ENCODE measurements at places on chromosomes 13 and 19.

- peak; percentile 11 for DNase-seq
These were observed 26.8 kb upstream of the MED4 start for GRCh38 chr13:48121733-48122132.

GRCh38 chr13:77372275-77372674 is 45.4 kb upstream of the MYCBP2 start:
- peak; percentile 50 for DNase-seq

GRCh38 chr13:104785952-104786351 is 1719.7 kb upstream of the SLC10A2 start:
- DNase-seq = peak; percentile 16

DNA sequence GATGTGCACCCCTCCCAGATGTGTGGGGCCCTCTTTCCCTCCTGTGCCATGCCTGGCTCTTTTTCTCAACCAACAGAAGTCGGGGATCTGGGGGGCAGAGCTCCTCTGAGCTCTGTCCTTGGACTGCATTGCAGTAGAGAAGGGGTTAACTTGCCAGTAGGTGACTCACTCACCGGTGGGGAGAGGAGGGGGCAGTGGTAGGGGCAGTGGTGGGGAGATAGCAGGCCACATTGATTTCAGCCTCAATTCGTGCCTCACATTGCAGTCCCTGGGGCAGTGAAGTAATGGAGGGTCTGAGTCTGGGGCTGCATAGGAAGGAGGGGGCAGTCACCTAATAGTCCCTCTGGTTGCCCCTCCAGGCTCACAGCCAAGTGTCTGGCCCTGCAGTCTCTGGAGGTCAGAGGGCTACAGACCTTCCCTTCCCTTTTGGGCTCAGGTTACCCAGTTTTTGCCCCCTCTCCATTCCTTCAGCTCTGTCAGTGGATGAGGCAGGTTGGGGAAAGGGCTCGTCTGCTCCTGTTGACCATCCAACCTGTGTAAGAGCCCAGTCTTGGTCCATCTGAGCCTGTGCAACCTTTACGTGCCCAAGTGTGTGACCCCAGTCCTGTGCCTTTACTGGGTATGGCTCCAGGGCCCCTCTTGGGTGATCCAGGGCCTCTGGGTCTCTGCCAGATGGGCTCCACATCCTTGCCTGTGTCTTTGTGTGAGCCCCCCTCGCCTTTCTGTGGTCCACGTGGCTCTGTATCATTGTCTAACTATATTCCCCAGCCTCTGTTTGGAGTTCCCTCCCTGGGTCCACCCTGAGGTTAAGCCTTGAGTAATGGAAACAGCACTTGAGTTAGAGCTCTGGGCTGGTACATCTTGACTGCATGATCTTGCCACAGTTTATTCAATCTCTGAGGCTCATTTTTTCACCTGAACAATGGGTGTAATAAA is 13.0 kb downstream of the CIC start:
- DNase-seq = peak; percentile 66

DNA sequence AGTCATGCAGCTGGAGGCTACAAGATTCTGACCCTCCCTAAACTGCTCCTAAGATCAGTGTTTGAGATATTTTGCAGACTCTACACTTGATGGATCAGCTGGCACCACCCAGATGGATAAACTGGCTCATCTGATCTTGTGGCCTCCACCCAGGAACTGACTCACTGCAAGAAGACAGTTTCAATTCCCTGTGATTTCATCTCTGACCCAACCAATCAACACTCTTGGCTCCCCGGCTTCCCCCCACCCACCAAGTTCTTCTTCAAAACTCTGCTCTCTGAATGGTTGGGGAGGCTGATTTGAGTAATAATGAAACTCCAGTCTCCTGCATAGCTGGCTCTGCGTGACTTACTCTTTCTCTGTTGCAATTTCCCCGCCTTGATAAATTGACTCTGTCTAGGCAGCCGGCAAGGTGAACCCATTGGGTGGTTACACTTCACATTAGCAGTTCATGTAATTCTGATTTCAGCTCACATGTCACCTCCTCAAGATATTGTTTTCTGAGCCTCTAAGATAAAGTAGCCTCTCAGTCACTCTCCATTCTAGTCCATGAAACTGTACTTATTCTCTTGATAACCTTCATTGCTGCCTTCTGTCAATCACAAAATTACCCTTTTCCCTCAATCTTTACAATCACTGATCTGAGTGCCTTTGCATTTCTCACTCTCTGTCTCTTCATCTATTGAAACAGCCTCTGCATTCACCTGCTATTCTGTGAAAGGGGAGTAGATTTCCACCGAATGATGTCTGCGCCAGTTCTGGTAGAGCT is 9.9 kb upstream of the FPR3 start:
- peak; percentile 99 for DNase-seq

- DNase-seq = no peak
These were observed 27.4 kb upstream of the PSPC1 start for GRCh38 chr13:19810151-19810550.

GRCh38 chr19:1357531-1358109 is 26.1 kb upstream of the NDUFS7 start:
- no peak for DNase-seq

DNA sequence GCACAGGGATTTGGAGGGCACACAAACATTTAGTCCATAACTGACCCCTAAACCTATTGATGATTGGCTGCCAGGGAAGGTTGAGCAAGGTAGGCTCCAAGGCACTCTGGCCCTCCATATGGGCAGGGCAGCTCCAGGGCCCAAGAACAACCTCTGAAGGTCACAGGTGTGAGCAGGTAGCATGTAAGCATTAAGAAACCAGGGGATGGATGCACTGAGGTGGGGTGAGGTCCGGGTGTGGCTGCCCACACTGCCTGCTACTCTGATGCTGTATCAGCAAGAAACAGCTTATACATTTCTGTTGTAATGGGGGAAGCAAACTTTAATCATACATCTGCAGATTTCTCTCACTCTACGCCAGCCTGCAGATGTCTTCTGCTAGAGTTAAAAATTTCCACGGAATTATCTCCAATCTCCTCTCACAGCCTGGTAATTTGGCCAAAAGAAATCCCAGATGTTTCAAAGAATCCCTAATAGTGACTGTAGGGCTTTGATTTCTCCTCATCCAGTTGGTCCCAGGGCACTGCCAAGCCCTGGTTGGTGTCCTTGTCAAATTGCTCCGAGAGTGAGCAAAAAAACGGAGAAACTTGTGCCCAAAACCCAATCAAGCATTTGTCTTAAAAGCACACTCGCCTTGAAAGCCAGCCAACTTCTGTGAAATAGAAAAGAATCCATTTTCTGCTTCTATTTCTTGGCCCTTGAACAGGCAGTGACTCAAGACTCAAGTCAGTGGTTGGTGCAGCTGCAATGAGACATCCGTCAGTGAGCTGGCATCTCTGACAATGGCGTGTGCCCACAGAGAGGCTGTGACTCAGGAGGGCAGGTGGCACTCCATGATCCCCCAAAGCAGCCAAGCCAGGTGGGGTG is 72.5 kb upstream of the MRI1 start:
- no peak for DNase-seq

DNA sequence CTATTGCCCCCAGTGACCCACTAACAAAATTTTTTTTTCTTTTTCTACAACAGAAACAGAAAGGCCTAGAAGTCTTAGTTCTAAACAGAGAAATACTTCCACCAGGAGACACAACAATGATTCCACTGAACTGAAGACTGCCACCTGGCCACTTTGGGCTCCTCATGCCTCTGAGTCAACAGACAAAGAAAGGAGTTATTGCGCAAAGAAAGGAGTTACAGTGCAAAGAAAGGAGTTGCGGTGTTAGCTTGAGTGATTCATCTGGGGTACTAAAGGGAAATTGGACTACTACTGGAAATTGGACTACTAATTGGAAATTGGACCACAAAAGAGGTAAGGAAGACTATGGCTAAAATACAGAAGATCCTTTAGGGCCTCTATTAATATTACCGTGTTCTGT is 116.6 kb downstream of the PCDH17 start:
- DNase-seq = no peak

GRCh38 chr19:14119146-14119545 is 1.6 kb upstream of the PRKACA start:
- no peak for DNase-seq

DNA sequence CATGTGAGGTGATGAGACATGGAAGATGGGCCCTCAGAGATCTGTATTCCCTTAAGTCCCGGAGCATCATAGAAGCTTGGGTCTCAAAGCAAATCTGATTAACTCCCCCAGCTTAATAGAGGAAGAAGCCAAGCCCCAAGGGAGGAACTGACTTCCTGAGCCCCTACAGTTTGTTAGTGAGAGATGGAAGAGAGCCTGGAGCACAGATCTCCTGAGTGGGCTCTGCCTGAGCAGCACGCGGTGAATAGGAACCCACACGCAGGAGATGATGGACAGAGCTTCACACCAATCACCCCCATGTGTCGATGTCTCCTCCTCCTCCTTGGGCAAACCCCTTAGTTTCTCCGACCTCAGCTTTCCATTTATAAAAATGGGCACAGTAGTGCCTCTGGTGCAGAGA is 50.1 kb upstream of the ATP12A start:
- no peak for DNase-seq

DNA sequence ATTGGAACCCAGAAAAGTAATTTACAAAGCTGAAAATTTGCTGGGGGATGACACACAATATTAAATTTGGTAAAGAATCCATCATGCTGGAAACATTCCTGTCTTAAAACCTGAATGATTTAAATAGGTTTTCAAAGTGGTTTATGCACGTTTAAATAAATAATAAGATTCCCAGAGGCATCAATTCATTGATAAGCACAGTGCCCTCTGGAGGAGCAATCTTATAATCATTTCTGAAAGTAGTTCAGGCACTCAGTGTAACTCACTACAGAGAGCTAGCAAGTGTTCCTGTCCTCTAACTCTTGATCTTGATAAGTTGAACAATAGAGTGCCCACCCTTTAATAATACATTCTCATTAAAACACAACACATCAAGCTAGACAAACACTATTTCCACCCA is 43.5 kb upstream of the SHISA2 start:
- no peak for DNase-seq

DNA sequence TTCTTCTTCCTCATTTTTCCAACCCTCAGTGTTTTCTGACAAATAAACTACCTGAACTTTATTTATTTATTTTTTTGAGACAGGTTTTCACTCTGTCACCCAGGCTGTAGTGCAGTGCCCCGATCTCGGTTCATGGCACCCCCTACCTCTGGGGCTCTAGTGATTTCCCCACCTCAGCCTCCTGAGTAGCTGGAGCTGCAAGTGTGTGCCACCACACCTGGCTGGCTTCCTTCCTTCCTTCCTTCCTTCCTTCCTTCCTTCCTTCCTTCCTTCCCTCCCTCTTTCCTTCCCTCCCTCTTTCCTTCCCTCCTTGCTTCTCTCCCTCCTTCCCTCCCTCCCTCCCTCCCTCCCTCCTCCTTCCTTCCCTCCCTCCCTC is 32.3 kb downstream of the KCTD4 start:
- no peak for DNase-seq

DNA sequence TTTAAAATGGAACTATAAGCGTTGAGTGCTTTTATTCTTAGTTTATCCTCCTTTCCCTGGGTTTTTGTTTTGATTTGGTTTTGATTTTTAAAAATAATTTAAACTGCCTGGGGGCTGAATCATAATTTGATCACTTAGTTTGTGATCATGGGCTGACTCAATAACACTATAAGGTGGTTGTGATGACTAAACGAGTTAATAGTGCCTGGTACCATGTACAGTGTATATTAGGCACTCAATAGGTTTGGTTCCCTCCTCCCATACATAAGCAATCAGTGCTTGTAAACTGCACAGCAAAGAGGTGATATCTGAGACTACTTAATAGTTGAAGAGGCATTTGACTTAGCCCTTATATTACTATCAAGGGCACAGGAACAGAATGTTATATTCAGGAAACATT is 200.9 kb upstream of the RFC3 start:
- DNase-seq = no peak

- peak; percentile 55 for DNase-seq
These were observed 363.9 kb downstream of the MYO16 start for GRCh38 chr13:108993346-108993745.

DNA sequence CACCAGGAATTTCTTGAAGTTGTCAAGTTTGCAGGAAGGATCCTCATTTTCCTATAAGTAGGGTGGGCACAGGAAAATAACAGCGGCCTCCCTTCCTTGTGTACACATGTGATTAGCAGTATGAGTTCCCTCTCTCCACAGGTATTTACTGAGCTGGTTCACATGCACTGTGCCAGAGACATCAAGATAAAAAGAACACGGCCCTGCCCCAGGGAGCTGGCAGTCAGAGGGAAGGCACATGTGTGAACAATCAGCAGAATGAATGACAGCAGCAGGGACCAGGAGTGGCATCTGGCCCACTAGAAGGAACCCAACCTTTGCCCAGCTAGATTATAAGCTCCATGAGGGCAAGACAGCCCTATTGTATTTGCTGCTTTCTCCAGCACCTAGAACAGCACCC is 13.9 kb downstream of the DOCK9 start:
- DNase-seq = no peak

- DNase-seq = no peak
These were observed 752 bp upstream of the EDNRB start for GRCh38 chr13:77919246-77919920.

DNA sequence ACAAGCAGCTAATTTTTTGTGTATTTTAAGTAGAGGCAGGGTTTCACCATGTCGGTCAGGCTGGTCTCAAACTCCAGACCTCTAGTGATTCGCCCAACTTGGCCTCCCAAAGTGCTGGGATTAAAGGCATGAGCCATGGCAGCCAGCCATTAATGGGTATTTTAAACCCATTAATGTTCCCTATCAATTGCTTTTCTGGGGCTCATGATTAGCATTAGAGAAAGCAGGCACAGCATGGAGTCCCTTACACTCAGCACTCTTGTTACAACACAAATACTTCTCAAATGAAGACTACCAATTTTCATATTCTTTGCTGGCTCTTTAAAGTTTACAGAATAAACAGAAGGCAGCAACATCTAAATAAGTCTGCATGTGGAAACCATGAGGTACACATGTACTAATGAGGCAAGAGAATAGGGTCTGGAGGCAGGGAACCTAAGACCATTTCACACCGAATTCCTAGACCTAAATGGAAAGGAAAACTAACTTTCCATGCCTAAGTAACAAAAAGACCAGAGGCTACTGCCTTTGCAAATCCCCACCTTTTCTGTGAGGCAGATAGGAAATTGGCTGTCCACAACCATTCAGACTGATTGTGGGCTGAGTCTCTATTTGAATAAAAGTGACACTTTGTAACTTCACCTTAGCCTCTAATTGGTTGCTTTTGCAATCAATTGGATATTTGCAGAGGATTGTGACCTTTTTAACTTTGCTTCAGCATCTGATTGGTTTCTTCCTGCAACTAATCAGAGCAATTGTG is 21.2 kb downstream of the ZNF675 start:
- DNase-seq = no peak

DNA sequence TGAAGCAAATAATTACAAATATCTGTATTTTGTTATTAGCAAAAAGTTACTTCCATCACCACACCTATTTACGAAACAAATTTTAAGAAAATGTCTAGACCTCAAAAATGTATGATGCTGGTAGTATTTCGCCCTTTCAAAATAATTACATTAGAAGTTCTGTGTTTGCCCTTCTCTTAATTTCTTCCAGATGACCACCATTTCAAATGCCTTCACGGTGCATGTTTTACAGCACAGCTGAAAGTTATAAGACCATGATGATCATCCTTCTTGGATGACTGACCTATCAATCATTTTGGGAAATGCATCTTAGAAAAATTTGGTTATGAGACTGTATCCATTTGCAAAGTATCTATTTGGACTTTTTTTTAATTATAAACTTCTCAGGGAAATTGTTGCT is 390.8 kb downstream of the SLITRK6 start:
- DNase-seq = no peak

- peak; percentile 65 for DNase-seq
These were observed 28.8 kb downstream of the IPO5 start for GRCh38 chr13:97982286-97982685.

Measured in amniotic epithelial cell (primary cell).